Neuronal stem cell (in vitro differentiated cells): ENCODE measurements at places on chromosomes 2 and 18.

DNA sequence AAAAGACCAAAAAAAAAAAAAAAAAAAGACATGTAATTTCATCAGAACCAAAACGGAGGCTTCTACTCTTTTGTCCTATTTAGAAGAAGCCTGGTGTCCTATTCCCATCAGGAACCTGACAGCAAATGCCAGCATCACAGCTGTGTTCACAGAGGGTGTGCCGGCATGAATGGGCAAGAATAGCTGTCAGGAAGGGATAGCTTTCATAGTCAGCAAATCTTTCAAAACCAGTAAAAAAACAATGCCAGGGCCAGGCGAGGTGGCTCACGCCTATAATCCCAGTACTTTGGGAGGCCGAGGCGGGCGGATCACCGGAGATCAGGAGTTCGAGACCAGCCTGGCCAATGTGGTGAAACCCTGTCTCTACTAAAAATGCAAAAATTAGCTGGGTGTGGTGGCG is 231.8 kb upstream of the PXDN start:
- DNase-seq, result no peak

DNA sequence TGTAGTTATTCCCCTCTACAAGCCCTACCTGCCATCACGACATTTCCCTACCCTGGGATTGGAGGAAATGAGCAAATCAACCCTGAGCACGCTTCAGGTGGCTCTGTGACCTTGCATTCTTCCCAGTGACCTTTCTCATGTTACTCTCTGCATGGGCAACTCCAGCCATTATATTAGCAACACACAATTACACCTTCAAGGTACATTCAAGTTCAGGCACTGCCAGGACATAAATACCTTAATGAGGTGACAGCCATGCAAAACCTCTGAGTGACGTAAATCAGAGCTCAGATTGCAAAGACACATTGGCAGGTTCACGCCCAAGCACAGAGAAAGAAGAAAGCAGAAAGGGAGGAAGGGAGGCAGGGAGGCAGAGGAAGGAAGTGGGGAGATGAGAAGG is 68.7 kb upstream of the ALK start:
- DNase-seq, result no peak

DNA sequence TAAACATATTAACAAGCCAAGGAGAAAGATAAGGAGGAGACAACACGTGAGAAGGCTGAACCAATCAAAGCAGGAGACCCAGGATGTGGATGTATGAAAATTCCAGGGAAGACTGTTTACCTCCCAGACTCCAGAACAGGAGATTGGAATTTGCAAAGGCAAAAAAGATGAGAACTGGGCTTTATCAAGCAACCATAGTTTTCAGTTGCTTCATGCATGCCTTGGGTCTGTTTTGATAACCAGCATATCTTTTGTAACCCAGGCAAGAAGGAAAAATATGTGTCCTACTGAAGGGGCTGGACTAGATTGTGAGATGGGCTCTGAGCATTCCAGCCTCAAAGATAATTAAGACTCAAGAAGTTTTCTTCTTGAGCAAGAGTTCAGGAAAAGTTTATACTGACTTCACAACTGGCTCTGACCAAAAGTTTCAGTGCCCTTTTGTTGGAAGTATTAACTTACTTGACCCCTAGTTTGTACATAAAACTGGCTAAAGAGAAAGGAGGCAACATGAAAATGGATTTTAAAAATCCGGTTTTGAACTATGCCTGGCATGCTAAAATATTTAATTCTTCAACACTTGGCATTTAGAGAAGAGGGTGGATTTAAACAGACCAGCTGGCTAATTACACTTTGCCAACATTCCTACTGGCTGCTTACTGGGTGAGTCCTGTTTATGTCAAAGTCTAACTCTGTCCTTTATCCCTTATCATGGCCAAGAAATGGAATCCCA is 79.3 kb upstream of the CD28 start:
- DNase-seq, result no peak

DNA sequence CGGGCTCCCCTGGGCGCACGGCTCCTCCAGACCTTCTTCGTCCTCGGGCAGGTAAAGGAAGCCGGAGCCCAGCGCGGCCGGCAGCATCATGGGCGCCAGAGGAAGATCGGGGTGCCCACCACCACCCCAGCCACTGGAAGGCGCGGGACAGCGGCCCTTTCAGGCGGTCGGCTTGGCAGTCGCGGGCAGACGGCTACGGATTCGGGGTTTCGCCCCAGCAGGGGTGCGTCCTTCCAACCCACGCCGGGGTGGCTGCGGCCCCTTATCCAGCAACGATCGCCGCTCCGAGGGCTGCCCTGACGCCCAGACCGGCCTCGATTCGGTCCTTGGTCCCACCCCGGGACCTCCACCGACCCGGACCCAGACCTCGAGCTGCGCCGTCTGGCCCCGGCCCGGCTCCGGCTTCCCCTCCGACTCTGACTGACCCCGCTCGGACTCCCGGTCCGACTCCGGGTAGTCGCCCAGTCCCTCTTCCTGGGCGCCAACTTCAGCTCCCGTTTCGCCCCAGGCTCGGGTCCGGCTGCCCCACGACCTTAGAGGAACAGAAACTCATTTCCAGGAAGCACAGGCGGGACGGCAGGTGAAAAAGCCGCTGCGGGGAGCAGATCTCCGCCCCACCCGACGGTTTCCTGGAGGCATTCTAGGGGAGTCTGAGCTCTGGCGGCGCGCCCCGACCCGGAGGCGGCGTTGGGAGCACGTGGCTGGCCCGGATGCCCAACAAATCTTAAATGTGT is 30.2 kb upstream of the SSB start:
- DNase-seq, result no peak

- DNase-seq, result no peak
Measured at GRCh38 chr2:98901291-98901690, 34.7 kb downstream of the CRACDL start.

- no peak for DNase-seq
Measured at GRCh38 chr2:233492078-233492477, 74.5 kb downstream of the USP40 start.

DNA sequence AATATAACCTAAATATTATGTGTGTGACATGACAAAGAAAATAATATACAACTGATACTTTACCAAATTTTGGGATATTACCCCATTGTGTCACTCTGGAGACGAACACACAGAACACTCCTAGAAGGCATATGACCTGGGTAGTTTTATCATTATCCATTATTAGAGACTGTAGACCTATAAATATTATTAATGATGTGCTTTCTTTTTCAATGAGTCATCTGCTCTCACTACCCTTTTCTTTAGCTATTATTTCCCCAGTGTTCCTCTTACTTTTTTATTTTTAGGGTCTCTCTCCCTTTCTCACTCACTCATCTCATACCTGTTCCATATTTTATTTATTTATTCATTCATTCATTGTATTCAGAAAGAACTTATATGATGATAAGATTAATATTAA is 143.3 kb upstream of the ITGA4 start:
- DNase-seq, result no peak

- DNase-seq, result no peak
Measured at GRCh38 chr2:181426672-181427071, 30.5 kb upstream of the ITGA4 start.

- no peak for DNase-seq
Measured at GRCh38 chr18:8001711-8002301, 434.7 kb downstream of the PTPRM start.

DNA sequence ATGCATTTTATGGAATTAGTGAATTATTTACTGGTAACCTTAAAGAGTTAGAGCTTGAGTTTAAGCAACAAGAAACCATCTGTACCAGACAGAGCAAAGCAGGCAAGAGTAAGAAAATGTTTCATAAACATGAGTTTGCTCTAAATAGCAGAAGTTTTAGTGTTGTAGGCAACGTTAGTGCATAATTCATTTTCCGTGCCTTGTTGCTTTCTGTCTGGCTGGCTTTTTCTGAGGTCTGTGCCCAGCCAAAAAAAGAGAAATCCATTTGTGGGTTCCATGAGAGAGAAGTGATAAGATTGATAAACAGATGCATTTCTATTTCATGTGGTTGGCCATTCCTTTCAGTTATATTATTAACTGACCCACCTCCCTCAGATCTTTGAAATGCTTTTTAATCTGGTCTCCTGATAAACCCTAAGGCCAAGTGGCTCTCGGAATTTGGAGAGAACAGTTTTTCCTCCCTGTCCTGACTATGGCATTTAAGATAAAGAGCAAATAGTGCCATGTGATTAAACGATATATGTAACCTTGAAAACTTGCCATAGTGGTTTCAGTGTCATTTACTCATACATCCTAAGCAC is 139.5 kb upstream of the LMAN1 start:
- no peak for DNase-seq

DNA sequence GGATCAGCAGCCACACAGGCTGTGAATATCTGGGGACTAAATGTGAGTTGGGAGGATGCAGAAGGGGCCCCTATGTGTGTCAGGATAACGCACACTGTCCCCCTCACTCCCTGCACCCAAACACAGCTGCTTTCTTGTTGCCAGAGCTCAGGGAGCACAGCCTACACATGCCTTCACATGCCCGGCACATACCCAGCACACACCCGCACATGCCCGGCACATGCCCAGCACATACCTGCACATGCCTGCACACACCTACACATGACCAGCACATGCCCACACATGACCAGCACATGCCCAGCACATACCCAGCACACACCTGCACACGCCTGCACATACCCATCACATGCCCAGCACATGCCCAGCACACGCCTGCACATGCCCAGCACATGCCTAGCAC is 75.6 kb downstream of the TPO start:
- DNase-seq, result no peak
